ENCODE measurements at places on chromosomes 3 and 15. TPM values are rescaled to one million over a fixed set of nuclear protein-coding genes. Genes with fewer than 3 reads are reported as not detected.

GRCh38 chr3:180538493-180538892, 63.5 kb upstream of the TTC14 start:
- H3K4me3 ChIP-seq: no peak overlapping the region
- DNase-seq: no peak
- no peaks in the 10 kb centered on the region for H3K4me1 ChIP-seq
- H3K27me3 ChIP-seq: no peaks in the 10 kb centered on the region
- no peaks in the 10 kb centered on the region for H3K36me3 ChIP-seq

DNA sequence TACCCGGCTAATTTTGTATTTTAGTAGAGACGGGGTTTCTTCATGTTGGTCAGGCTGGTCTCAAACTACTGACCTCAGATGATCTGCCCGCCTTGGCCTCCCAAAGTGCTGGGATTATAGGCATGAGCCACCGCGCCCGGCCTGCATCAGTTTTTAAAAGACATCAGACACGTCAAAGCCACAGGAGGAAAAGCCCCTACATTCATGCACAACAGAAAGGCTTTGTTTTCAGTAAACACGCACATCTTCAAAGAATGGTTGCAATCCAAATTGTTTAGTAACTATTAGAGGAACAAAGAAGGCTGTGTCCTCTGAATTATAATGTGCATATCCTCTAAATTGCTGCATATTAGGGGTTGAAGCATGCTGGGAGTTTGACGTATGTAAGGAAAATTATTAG, 53.3 kb downstream of the BTD start:
- H3K4me3 ChIP-seq: no peak overlapping the region
- peaks cover 18% of the 10 kb centered on the region for H3K4me1 ChIP-seq
- H3K27ac ChIP-seq: no peak overlapping the region
- no peaks in the 10 kb centered on the region for H3K27me3 ChIP-seq
- peaks cover 24% of the 10 kb centered on the region for H3K36me3 ChIP-seq

- H3K4me1 ChIP-seq: peaks cover 29% of the 10 kb centered on the region
- H3K27ac ChIP-seq: no peak overlapping the region
- DNase-seq: no peak
- H3K36me3 ChIP-seq: no peaks in the 10 kb centered on the region
Measured at GRCh38 chr15:69824075-69824876, 273.4 kb downstream of the TLE3 start.

GRCh38 chr3:172246107-172246844, 202.0 kb downstream of the GHSR start:
- peak overlapping the region; percentile 72 for H3K27ac ChIP-seq
- H3K4me3 ChIP-seq: no peak overlapping the region
- no peaks in the 10 kb centered on the region for H3K27me3 ChIP-seq
- H3K36me3 ChIP-seq: peaks cover 33% of the 10 kb centered on the region
- DNase-seq: no peak

- no peak for DNase-seq
- H3K4me3 ChIP-seq: no peak overlapping the region
- H3K4me1 ChIP-seq: peaks cover 29% of the 10 kb centered on the region
- no peaks in the 10 kb centered on the region for H3K36me3 ChIP-seq
- H3K27me3 ChIP-seq: no peaks in the 10 kb centered on the region
Measured at GRCh38 chr3:16181361-16181760, 6.9 kb downstream of the GALNT15 start.

DNA sequence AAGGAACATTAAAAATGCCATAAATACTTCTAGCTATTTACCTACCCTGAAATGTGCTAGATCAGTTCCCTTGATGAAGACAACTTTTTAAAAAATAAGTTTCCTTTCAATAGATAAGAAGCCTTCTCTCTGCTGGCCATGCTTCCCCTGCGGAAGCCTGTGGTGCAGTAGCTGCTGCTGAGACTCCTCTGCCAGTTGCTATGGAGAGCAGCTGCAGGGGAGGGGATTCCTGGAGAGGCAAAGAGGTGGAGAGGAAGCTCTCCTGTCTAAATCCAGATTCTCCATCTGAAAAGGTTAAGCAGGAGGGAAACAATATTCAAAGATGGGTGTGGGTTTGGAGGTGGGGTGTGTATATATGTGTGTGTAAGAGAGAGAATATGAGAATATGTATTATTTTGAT, 69.8 kb upstream of the BFSP2 start:
- no peaks in the 10 kb centered on the region for H3K36me3 ChIP-seq
- no peak overlapping the region for H3K4me3 ChIP-seq
- DNase-seq: peak; percentile 45

DNA sequence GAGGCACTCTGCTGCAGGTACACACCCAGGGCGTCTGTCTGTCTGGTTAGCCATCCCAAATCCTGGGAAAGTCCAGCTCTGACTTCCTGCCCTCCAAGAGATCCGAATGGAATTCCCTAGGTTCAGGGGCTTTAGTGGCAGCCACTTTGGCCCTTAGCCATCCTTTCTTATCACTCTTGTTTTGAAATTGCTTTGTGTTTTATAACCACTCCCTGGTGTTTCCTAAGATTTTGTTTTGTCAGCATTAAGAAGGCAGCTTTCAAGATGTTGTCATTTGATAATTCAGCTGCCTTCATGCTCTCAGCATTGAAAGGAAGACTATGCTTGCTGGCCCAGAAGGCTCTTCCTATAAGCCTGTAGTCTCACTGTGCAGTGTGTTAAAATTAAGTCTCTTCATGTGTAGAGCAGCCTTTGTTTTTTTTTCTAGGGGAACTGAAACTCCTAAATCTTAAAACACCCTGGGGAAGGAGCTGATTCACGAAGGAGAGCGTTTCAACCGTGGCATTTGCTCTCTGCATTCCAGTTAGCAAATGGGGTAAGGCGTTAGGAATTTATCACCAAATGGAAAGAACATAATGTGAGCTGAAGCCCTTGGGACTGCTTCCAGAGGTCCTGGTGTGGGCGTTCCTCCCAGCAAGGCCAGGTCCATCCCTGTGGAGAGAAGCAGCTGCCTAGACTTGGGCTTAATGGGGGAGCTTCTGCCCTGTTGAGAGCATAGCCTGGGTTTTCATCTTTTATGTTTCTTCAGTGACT, 14.2 kb upstream of the CLEC3B start:
- peaks cover 57% of the 10 kb centered on the region for H3K36me3 ChIP-seq
- no peak overlapping the region for H3K4me3 ChIP-seq
- DNase-seq: no peak

DNA sequence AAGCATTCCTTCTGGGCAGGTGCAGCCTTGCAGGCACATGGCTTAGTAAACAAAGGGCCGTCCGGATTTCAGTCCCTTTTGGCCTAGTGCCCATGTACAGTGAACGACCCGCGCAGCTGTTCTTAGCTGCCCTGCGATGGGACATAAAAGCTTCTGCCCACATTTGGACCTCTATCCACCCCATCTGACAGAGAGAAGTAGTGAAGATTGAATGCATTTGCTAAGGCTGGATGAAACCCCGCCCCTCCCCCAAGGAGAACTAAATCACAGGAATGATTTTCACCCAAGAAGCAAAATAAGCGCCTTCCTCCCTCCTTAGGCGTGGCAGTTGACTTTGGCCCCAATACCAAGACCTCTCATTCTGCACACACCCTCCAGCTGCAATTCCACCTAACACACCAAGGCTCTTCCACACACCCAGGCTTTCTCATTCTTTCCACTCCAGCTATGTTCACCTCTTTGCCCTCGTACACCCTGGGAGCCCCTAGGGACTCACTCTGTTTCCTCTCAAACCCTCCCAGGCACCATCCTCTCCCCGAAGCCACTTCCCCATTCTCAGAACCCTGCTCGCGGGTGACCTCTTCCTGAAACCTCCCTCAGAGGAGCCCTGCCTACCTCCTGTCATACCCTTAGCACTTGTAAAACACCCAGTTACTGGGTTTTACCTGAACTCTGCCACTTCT, 14.1 kb upstream of the HRH1 start:
- no peak overlapping the region for H3K27ac ChIP-seq
- no peak overlapping the region for H3K4me3 ChIP-seq
- H3K27me3 ChIP-seq: peaks cover 3% of the 10 kb centered on the region

- DNase-seq: peak; percentile 52
- H3K4me3 ChIP-seq: no peak overlapping the region
- H3K27me3 ChIP-seq: no peaks in the 10 kb centered on the region
Measured at GRCh38 chr15:80567721-80568157, 127.4 kb upstream of the ABHD17C start.

DNA sequence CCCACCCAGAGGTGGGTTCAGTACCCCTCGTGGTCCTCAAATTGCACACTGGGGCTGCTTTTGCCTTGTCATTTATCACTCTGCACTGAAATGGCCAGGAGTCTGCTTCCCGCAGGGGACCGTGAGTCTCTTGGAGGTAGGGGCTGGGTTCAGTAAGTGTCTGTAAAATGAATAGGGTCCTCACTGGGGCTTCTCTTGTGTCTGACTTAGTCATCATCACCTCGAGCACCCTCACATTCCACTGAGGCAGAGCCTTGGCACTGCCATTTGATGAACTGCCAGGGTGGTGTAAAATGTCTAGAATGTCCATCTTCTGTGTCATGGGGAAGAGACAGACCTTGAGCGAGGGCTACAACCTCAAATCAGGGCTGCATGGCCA, 61.0 kb upstream of the RYK start:
- H3K27me3 ChIP-seq: peaks cover 21% of the 10 kb centered on the region
- DNase-seq: no peak
- H3K4me1 ChIP-seq: peaks cover 45% of the 10 kb centered on the region
- H3K27ac ChIP-seq: no peak overlapping the region
- no peak overlapping the region for H3K4me3 ChIP-seq
- no peaks in the 10 kb centered on the region for H3K36me3 ChIP-seq

MAN2C1 gene
- 155 TPM for total RNA-seq

LRRK1 gene
- total RNA-seq: 6.3 TPM

IL17RE gene
- 3.0 TPM for total RNA-seq

All from WTC11 (cell line).